ENCODE measurements at places on chromosomes 5 and 9.

GRCh38 chr5:113205323-113205722, 228.7 kb downstream of the DCP2 start:
- no peak for DNase-seq

DNA sequence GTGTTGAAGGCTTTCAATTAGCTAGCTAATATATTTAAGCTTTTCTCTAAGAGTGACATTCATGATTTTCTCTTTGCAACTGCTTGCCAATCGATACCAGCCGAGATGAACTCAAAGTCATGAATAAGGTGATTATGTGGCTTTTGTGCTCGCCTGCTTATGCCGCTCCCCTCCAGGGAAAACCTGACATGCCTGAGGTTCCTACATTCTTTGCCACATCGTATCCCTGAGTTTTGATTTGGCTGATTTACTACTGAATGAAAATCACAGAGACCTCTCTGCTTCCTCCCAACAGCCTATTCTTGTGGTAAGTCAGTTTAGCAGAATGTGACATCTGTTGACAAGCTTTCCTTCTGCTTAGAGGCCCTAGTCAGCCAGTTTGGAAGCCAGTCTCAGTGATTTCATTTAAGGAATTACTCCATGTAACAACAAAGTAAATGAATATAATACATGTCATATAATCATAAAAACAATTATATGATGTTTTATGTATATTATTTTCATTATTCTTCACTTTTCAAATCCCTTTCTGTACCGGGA, 513.4 kb downstream of the CSNK1G3 start:
- no peak for DNase-seq

- DNase-seq, result no peak
These were observed 11.7 kb downstream of the CAVIN4 start for GRCh38 chr9:100589582-100589981.

GRCh38 chr9:122059955-122060324, 33.2 kb downstream of the TTLL11 start:
- no peak for DNase-seq

GRCh38 chr5:176863041-176863764, 35.9 kb downstream of the HK3 start:
- no peak for DNase-seq

DNA sequence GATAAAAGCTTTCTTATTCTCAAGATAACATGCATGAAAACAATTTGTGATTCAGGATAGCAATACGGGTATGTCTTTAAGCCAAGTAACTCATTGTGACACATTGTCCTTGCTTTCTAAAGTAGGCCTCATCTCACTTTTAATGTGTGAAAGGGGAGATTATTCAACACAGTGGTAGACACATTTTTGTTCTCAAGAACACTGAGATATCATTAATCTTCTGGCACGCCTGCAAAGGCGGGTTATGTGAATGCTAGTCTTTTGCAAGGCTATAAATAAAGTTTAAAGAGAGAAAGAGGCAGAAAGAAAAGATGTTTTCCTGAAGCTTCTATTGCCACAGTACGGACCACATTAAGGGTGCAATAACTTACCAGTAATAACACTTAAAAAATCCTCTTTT, 181.8 kb upstream of the MEF2C start:
- no peak for DNase-seq

DNA sequence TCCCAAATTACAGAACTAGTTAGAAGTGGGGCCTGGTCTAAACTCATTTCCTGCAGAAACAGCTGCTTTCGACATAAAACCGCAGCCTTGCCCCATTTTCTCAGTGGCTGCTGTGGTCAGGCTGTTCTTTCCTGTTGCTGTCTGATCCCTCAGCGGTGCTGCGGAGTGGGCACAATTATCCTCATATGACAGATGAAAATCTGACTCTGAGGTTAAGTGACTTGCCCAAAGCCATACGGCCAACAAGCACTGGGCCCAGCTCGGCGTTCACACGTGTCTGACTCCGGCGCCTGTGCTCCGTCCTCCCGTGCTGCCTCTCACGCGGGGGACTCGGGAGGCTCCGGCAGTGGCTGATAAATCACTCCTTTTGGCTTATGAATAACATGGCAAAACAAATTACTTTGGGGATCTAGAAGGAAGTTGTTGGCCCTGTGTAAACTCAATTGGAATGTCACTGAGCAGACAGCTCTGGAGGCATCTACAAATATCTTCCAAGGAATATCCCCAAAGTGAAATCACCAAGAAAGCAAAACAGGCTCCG, 142.6 kb upstream of the LMX1B start:
- peak; percentile 32 for DNase-seq

DNA sequence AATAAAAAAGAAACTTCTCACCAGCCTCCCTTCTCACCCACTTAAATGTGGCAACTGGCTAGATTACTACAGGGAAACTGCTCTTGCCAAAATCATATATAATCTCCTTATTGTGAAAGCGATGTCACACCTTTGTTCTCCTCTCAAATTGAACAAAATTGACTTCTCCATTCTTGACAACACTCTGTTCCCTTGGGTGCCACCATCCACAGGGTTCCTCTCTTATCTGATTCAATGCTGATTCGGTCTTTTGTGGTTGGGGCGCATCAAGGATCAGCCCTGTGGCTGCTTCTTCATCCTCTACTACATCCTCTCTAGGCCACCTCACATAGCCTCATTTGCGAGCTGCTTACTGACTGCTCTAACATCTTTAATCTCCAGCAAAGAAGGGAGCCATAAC, 86.1 kb downstream of the EDIL3 start:
- no peak for DNase-seq

DNA sequence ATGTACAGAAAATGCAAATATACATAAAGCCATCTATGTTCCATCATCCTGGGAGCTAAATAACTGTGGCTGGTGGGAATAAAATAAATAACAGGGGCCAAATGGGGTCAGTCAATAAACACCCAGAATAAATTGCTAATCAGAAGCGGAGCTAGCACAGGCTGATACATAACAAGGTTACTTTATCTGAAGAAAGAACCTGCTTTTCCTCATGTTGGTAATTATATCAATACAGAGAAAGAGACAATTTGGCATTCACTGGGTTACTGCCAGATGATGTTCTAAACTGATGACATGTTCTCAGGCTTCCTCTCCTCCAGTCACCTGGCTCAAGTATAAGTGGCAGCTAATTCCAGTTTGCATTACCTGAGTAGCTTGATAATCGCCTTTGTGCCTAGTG, 144.9 kb upstream of the CD180 start:
- DNase-seq, result no peak

- no peak for DNase-seq
These were observed 140.2 kb downstream of the TMC1 start for GRCh38 chr9:72661401-72662135.

GRCh38 chr5:149543361-149544027, 7.7 kb downstream of the CSNK1A1 start:
- DNase-seq, result no peak

GRCh38 chr9:18056993-18057369, 417.0 kb upstream of the ADAMTSL1 start:
- DNase-seq, result no peak

- no peak for DNase-seq
These were observed 15.3 kb upstream of the MED10 start for GRCh38 chr5:6393596-6394194.

DNA sequence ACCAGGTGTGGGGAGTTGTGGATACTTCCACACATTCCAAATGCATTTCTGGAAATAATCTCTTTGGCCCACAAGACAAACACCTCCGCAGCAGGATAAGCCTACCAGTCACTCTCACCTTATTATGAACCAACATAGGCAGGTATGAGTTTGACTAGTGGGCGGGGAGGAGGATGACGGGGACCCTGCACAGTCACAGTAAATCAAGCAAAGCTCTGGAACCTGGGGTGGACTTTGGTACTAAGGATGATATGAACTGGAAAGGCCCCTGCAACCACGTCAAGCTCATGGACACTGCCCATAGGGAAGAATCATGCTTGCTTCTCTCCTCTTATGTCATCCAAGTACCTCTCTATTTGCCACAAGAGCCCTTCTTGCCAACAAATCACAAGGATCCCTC, 259.4 kb downstream of the HSPA4 start:
- DNase-seq, result no peak

DNA sequence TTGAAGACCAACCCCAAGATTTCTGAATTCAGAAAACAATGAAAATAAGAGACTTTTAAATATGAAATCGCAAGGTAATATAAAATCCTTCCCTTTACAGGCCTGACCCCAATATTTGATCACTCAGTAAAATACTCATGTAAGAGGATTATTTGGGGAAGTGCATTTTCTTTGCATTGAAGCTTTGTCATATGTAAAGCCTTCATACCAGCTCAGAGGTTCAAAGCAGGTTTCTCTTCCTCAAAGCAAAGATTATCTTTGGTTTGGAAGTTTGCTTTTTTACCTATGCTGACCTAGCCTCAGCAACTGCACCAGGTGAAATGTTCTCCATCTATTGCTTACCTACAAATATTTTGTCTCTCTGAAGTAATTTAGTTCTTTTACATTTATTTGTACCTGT, 106.5 kb upstream of the PARP8 start:
- DNase-seq, result no peak

GRCh38 chr9:126956917-126957686, 42.5 kb downstream of the RALGPS1 start:
- DNase-seq, result no peak

- DNase-seq, result no peak
These were observed 3.7 kb downstream of the TLN1 start for GRCh38 chr9:35728041-35728971.

All from activated CD8-positive, alpha-beta memory T cell treated with anti-CD3 and anti-CD28 coated beads for 1 hour (primary cell).